Suppressor macrophage (primary cell): ENCODE measurements at places on chromosomes 12 and 14.

DNA sequence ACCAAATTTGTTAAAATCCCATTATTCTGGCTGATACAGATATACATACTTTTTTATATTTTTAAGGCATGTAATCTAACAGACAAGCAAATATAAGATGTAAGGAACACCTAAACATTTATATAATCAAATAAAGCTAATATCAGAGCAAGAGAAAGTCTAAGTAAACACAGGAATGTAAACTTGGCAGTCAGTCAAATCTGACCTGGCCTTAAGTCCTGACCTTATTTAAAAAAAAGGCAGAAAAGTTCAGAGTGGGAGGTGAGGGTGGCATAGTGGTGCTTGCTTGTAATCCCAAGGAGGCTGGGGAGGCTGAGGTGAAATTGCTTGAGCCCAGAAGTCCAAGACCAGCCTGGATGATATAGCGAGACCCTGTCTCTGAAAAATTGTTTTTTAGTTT, 152.6 kb downstream of the DERA start:
- no peak for DNase-seq

DNA sequence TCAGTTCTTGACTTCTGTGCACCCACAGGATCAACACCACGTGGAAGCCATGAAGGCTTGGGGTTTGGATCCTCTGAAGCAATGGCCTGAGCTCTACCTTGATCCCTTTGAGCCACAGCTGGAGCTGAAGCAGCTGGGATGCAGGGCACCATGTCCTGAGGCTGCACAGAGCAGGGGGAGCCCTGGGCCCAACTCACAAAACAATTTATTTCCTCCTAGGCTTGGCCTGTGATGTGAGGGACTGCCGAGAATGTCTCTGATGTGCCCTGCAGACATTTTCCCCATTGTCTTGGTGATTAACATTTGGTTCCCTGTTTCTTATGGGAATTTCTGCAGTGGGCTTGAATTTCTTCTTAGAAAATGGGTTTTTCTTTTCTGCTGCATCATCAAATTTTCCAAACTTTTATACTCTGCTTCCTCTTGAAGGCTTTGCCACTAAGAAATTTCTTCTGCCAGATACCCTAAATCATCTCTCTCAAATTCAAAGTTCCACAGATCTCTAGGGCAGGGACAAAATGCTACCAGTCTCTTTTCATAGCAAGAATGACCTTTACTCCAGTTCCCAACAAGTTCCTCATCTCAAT, 288.2 kb downstream of the CCDC59 start:
- no peak for DNase-seq

- peak; percentile 69 for DNase-seq
Measured at GRCh38 chr14:24436355-24437019, 6.1 kb downstream of the SDR39U1 start.

GRCh38 chr12:75935539-75936242, 95.9 kb downstream of the PHLDA1 start:
- no peak for DNase-seq

GRCh38 chr14:35365130-35366055, 39.2 kb downstream of the NFKBIA start:
- peak; percentile 92 for DNase-seq

DNA sequence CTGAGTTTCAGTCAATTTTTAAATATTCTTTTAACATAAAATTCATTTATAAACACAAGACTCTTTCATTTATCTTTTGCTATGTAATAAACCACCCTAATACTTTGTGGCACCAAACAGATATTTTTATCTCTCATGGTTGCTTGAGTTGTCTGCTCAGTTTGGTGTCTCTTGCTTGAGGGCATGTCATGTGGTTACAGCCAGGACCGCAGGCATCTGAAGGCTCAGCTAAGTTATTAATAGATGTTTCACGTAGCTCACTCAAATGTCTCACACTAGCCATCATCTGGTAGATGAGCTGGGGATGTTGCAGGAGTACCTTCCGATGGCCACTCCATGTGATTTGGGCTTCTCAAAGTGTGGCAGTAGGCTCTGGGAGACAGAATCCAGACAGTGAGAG, 597.8 kb downstream of the ETNK1 start:
- DNase-seq = no peak

DNA sequence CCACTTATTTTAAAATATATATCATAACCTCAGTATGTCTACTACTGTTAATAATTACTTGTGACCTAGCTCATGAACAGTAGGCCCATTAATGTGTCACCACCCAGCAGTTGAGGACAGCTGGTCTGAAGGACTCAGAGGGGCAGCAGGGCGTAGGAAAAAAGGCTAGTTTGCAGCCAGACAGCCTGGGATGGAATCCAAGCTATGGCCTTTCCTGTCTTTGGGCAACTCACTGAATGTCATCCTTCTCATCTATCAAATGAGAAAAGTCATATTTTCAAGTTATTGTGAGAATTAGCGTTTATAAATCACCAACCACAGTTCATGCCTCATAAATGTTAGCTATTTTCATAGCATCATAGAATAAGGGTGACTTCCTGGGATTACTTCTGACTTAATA, 12.3 kb downstream of the DENND5B start:
- no peak for DNase-seq

- peak; percentile 68 for DNase-seq
Measured at GRCh38 chr12:97308576-97309198, 153.9 kb upstream of the RMST start.

DNA sequence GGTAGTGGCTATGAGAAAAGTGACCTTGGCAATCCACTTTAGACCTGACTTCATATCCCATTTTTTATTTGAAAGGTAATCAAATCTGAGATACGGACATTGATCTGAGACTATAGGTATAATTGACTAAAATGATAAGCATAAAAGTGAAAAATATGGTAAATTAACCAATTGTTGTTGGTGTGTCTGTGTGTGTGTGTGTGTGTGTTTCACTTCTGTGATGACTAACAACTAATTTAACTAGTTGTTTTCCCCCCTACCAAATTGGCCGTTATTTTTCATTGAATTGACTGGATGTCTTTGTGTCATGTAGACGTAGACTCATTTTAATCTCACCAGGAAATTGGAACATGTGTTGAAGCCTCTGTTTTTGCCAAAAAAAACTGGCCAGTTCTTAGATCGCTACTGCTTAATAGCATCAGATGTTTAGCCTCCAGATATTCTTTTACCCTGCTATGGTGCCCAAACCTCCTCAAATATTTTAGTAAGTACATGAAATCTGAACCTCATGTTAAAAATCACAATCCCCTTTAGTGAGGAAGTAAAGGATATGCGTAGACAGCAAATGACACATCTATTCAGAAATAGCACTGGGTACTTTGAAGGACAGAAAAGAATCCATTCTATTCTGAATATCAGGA, 395.0 kb downstream of the EGLN3 start:
- no peak for DNase-seq

DNA sequence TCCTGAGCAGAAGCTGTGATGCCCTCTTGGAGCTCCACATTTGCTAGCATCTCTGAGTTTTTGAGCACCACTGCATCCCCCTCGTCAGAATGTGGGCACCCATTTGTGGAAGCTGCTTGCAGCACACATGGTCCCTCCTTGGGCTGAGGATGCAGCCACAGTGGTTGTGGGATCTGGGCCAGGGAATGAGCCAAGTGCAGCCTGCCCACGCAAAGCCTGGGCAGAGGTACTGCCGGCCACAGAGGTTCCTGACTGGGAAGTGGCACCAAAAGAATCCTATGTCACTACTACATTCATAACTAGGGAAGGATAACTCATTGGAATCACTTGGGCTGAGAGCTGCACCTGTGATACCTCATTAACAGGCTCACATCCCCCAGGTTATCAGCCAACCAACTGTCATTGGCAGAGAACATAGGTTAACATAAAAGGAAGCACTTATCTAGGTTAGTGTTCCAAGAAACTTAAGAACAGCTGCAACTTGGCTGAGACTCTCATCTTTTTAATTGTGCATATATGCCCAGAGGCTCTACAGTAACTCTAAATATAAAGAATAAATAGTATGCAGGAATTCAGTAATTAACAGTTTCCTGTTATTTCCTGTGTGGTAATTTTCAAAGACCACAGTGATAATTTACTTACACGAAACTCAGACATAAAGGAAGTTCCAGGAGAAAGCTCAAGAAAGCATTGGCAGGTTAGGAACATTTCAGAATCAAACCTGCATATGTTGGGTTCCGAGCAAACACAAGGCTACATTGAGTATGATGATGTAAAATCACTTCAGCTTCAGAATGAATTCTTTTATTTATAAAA, 145.3 kb downstream of the BCAT1 start:
- peak; percentile 56 for DNase-seq

DNA sequence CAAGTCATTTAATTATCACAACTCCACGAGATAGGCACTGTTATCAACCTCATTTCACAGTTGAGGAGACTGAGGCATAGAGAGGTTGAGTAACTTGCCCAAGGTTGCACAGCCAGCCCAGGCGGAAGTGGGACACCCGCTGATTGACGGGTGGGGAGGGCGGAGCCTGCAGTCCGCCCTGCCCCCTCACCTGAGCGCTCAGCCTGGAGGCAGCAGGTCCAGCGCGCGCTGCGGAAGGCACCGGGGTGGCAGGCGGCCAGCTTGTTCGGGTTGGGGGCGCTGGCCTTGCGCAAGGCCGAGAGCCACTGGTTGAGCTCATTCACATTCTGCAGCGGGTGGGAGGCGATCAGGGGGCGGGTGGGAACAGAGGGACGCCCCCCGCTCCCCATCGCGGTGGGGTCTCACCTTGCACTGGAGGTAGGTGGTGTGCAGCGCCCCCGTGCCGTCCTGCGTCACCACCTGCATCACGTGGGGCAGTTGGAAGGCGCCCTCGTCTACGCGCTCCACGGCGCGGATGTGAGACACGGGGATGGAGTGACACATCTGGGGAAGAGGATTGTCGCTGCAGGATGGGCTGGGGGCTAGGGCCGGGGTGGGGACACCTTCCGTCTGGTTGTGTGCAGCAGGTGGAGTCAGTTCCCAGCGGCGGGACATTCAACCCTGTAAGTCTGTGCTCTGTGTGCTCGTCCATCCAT, 31.7 kb downstream of the RASAL1 start:
- peak; percentile 24 for DNase-seq

GRCh38 chr14:79842270-79842669, 369.0 kb downstream of the DIO2 start:
- no peak for DNase-seq

GRCh38 chr12:3157581-3158323, 80.6 kb downstream of the TSPAN9 start:
- DNase-seq = no peak

DNA sequence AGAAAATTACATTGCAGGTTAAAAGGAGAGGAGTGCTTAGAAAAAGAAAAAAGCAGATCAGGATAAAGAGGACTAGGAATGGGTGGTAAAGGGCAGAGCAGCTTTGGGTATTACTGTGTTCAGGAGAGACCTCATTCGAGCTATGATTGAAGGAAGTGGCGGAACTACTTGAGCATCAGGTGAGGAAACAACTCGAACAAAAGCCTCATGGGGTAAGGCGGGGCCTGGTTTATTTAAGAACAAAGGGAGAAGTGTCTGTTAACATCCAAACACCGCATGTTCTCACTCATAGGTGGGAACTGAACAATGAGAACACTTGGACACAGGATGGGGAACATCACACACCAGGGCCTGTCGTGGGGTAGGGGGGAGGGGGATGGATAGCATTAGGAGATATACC, 444.6 kb upstream of the CCDC196 start:
- no peak for DNase-seq

GRCh38 chr12:121297435-121297991, 1.0 kb upstream of the CAMKK2 start:
- peak; percentile 68 for DNase-seq
